ENCODE measurements at places on chromosomes 5 and 9.

- DNase-seq = no peak
These were observed 14.0 kb downstream of the AQP7 start for GRCh38 chr9:33388110-33388994.

GRCh38 chr5:77292026-77292757, 81.7 kb downstream of the PDE8B start:
- no peak for DNase-seq

- DNase-seq = peak; percentile 81
These were observed 79.6 kb downstream of the PDE4D start for GRCh38 chr5:59813761-59814536.

GRCh38 chr9:68981789-68982188, 32.1 kb downstream of the PRKACG start:
- no peak for DNase-seq

DNA sequence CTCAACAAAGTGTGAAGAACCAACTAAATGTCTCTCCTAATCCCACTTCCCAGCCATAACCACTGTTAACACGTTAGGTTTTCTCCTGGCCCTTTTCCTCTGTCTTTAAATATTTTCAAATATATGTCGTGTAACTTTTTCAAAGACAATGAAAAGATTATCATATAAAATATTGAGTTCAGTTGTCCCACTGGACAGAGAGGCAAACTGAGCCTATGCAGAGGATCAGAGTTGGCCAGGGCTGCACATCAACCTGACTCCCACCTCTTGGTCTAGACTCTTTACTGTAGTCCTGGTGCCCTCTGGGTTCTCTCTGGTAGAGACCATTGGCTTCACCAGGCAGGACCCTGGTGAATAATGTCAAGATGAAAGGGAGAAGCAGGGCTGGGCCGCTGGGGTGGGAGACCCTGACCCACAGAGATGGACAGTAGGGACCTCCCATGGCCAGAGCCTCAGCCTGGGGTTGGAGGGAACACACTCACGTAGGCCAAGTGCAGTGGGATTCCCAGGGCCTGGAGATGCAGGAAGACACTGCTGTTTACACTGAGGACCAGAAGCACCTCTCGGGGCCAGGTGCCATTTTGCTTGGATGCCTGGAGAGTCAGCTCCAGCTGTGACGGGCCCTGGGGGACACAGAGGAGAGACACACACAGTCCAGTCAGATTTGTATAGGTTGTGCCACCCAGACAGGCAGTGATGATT, 25.1 kb downstream of the ENG start:
- DNase-seq = no peak

DNA sequence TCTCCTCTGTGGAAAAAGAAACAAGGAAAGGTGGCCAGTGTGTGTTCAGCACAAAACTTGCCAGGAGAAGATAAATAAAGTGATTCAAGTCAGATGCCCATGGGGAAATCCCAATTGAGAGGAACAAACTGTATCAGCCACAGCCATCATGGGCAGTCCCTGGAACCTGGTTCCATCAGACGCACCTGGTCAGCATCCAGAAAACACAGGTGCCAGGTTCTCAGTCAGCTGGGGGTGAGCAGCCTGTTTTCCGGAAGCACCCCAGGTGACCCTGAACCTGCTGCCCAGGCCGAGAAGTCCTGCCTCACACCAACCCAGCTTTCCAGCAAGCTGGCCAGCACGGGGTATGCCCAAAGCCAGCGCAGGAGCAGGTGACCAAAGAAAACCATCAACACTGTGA, 30.5 kb downstream of the PTCH1 start:
- no peak for DNase-seq

DNA sequence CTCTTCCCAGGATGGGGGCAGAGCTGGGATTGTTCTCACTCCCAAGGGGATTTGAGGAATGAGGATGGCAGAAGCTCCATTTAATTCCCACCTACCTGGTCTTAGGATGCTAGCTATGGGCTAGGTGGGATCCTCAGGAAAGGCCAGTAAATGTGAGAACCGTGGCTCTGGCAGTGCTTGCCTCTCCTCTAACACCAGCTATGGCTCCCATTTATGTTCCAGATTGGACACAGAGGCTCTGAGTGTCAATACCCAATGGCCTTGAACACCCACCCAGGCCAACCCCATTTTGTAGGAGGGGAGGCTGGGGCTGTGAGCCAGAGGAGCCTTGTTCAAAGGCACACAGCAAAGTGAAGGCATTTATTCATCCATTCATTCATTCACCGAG, 10.2 kb upstream of the DAB2IP start:
- DNase-seq = no peak

DNA sequence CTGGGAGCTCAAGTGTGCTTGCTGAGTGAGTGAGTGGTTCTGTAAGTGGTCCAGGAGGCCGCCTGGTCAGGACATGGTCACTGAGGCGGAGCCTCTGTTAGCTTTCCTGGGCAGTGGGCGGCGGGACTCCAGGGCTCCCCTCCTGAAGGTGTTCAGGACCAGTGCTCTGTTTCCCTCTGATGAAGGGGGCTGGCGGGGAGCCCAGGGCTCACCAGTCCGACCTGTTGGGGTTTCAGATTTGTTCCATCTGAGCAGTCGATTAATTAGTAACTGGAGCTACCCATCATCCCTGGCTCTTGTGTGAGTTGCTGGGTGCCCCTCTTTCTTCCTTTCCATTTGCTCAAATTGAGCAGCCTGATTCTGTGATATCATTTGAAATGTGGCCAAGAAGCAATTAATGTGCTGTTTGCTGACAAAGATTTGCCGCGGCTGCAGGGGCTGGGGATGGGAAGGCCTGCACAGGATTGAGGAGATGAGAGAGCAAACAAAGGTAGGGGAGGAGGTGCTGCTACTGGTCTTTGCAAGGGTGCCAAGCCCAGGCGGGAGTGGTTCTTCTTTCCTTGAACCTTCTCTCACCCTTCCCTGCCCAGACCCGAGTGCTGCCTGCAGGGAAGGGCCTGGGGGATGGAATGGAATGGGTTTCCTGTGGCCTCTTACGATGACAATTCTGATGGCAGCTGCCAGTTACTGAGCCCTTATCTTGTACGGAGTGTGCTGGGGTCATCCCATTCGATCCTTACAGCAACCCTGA, 92.8 kb upstream of the PITX1 start:
- DNase-seq = no peak

DNA sequence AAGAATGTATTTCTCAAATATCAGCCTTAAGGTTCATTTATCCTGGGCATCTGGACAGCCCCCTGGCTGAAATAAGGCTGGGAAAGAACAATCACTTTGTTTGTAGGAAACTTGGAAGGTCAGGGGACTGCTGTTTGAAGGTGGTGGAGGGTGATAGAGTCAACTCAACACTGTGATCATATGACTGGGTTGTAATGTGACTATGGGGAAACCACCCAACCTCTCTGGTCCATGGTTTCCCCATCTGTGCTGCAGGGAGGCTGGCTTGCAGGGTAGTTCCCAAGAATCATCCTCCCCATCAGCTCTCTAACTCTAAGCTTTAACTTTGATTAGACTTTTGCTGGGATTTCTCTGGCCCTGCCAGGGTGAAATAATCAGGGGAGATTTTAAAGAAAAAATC, 10.0 kb downstream of the INSYN2B start:
- no peak for DNase-seq

DNA sequence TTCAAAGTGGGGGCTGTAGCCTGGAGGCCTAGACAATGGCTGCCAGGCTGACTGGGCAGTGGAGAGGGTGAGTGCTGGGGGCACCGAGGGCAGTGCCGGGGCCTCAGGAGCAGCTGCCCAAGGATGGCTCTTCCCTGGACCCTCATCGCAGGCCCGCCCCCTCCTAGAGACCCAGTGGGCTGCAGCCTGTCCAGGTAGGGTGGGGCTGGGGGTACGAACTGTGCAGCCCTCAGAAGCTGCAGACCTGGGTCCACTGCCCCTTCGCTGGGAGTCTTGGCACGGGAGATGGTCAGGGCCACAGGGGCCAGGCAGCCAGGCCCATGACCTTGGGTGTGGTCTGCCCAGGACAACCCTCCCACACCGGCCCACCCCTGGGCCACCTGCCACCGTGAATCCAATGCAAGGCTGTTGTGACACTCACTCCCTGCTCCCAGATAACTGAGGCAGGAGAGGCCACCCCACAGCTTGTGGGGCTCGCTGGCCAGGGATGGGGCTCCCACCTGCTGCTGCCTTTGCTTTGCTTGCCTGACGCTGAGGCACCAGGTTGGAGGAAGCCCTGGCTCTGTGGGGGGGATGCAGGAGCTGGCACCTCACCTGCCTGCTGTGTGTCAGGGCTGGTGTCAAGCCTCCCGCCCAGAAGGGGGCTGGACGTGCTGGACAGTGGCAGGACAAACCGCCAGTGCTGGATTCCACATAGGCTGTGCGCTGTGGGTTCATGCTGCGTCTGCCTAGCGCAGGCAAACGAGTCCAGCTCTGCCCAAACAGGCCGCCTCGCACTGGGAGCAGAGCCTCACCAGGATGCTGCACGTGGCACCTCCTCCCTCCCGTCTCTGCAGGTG, 23.1 kb upstream of the SLC9A3 start:
- no peak for DNase-seq

GRCh38 chr9:112783551-112783954, 33.0 kb downstream of the SNX30 start:
- DNase-seq = no peak

GRCh38 chr9:134053401-134053871, 14.4 kb downstream of the BRD3 start:
- DNase-seq = no peak

DNA sequence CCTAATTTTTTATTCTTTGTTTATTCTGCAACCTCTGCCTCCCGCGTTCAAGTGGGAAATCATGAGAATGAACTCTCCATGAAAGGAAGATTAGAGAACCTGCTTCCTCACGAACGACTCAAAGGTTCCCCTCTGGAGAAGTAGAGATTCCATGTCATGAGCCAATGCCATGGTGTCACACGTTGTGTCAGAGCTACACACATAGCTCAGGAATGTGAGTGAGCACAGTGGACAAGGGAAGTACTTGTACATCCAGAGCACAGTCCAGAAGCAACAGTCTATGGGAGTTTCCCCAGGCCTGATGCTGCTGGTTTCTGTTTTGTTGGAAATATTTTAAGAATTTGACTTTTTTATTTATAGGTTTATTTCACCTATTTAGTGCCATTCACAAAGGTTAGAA, 26.8 kb upstream of the PPP2CA start:
- no peak for DNase-seq

DNA sequence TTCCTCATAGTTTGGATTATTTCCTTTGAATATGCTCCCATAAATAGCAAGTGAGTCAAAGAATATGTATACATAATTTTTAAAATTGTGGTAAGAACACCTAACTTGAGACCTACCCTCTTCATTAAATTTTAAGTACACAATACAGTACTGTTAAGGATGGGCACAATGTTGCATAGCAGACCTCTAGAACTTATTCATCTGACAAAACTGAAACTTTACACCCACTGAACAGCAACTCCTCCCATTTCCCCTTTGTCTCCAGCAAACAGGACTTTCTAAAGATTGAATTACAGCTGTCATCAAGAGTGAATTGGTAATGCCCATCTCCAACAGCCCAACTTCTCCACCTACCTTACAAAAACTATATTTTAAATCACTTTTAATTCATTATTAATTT, 388.9 kb downstream of the HTR1A start:
- no peak for DNase-seq

- peak; percentile 47 for DNase-seq
These were observed 182.6 kb upstream of the ELL2 start for GRCh38 chr5:96144289-96144688.

GRCh38 chr9:85704744-85705143, 37.0 kb downstream of the AGTPBP1 start:
- DNase-seq = no peak

DNA sequence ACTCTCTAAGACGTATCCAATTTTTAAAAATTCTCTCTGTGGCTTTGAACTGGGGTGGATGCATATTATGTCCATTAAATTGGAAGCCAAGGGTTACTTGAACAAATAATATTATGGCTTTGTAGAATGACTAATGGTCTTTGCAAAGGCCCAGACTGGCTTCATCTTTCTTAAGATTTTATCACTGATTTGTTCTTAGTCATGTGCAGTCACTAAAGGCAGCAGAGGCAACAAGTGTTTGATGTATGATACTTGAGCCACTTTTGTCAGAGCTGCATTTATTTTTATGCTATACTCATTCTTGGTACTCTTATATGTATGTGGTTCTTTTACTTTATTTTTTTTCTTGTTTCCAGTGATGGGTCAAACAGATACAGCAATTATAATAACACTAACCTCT, 152.2 kb downstream of the NR2F1-AS1 start:
- DNase-seq = no peak

DNA sequence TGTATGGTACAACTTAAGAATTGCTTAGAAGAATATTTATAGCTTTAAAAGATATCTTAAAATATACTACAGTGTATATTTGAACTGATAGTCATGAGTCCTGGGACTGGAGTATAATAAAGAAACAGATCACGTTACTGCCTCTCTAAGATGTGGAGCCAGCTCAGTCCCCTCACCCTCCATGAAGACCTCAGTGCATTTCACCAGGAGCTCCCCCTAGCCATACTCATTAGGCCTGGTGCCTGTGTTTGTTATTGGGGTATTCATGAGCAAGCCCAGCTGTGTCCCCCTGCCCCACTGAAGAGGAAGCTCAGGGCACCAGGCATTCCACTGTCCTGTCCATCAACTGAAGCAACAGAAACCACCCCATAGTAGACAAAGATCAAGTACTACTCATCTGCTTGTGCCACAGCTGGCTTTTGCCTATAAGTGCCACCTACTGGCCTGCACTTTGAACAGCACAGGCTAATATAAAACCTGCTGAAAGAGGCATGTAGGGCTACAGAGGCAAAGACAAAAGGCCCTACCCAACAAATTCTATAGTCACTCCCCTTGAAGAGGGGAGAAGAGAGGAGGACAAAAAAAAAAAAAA, 850.2 kb upstream of the NUDT12 start:
- DNase-seq = no peak

- DNase-seq = peak; percentile 75
These were observed 119.9 kb downstream of the KCNIP1 start for GRCh38 chr5:170623576-170624181.

- no peak for DNase-seq
These were observed 94.0 kb downstream of the RAPGEF6 start for GRCh38 chr5:131541071-131541470.

DNA sequence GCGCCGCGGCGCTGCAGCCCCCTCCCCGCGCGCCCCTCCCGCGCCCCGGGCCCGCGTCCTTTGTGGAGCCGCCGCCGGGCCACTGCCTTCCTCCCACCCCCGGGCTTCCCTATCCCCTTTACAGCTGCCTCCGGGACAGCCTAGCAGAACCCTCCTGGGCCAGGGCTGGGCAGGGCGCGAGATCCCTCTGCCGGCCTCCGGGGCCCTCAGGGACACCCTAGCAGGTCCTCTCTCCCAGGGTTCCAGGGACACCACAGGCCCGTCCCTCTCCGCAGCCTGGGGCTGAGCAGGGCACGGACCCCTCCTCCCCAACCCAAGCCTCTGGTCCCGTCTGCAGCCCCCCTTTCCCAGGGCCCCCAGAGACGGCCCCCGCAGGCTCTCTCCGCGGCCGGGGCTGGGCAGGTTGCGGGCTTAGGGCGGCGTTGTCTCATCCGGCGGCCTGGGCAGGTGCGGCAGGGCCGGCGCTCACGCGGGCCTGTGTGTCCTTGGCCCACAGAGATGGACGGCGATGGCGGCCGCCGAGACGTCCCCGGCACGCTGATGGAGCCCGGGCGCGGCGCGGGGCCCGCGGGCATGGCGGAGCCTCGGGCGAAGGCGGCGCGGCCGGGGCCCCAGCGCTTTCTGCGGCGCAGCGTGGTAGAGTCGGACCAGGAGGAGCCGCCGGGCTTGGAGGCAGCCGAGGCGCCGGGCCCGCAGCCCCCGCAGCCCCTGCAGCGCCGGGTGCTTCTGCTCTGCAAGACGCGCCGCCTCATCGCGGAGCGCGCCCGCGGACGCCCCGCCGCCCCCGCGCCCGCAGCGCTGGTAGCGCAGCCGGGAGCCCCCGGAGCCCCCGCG, 710 bp downstream of the WNK2 start:
- no peak for DNase-seq

- DNase-seq = peak; percentile 95
These were observed 948 bp upstream of the FAM53C start for GRCh38 chr5:138336952-138337684.

- no peak for DNase-seq
These were observed 32.1 kb downstream of the SH3PXD2B start for GRCh38 chr5:172422255-172422654.

All from tongue (tissue), 3 donors.